NCI-H1930 (cell line): ENCODE measurements at places on chromosomes 1 and 21.

- DNase-seq: no peak
Measured at GRCh38 chr21:20852866-20853265, 145.3 kb upstream of the NCAM2 start.

DNA sequence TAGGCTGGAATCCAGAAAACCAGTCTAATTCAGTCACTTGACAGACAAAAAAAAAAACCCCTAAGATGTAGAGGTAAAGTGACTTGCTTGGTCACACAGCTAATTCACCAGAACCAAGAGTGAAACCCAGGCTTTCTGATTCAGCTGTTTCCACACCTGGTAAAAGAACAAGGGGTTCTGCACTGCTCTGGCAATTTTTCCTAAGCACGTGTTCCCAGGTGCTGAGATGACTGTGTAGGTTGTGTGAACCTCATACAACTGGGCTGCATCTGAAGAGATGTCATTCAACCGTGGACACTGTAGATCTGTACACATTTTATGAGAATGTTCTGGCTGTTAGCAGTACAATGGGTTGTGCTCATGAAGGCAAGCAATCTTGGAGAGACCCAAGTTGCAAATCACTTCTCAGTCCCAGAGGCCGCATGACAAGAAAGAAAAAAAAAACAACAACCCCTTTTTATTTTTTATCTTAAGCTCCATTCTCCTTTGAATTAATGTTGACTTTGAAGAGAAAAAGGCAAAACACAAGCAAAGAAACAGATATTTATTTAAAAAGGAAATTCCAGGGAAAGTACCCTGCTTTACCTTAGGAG is 95.4 kb downstream of the INTS7 start:
- no peak for DNase-seq

- no peak for DNase-seq
Measured at GRCh38 chr1:236140705-236141446, 1.5 kb upstream of the GPR137B start.

DNA sequence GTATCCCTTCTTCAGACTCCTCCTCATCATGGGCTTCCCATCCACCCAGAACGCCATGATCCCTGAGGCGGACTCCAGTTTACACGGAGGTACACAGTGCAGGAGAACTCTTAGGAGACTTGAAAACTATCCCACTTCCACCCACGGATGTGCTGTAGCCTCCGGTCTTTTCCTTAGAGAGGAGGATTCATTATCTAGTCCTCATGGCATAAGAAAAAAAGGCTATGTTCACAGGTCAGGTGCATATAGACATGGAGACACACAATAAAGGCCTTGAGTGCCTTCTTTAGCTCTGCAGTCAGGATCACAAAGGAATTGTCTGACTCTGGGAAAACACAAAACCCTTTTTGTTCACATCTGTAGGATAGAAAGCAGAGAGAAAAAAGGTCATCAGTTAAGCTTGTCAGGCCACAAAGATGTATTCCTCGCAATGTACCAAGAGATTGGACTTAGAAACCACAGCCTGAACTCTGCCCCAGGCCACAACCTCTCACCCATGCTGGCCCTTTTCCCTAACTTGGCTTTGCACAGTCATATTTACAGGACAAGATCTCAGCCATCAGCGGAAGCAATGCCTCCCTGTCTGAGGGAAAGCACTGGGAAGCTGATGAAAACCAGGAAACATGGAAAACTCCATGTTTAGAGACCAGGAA is 9.0 kb downstream of the CRP start:
- no peak for DNase-seq

DNA sequence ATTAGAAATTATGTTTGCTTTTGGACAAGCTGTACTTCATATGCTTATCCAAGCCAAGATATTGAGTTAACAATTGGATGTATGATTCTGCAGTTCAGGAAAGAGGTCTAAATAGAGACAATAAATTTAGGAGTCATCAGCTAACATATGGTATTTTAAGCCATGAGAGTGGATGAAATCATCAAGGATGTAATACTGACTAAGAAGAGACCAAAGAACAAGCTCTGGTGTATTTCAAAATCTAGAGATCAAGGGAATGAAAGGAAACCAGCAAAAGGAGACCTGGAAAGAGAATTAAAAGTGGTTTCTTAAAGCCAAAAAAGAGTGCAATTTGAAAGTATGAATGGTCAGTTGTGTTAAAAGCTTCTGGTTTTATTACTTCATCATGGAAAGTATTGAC is 183.6 kb upstream of the BEND5 start:
- DNase-seq: no peak

GRCh38 chr1:77348549-77348948 is 66.7 kb downstream of the AK5 start:
- no peak for DNase-seq

- DNase-seq: no peak
Measured at GRCh38 chr21:36587388-36587787, 107.5 kb upstream of the CLDN14 start.

DNA sequence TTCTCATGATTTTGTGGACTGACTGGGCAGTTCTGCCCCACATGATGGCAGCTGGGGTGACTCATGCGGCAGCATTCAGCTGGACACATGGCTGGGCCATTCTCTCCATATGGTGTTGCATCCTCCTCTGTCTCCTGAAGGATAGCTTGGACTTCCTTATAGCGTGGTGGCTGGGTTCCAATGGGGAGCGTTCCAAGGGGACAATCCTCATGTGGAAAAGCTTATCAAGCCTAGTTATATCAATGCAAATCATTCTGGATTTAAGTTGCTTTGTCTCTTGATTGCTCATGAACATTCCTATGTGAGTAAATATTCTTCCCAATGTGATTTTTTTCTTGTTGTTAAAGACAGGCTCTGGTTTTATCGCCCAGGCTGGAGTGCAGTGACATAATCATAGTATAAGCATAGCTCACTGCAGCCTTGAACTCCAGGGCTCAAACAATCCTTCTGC is 13.2 kb upstream of the SLC2A1 start:
- no peak for DNase-seq

- DNase-seq: no peak
Measured at GRCh38 chr1:29767769-29768425, 531.6 kb downstream of the PTPRU start.
